ENCODE measurements at places on chromosomes 4 and X.

DNA sequence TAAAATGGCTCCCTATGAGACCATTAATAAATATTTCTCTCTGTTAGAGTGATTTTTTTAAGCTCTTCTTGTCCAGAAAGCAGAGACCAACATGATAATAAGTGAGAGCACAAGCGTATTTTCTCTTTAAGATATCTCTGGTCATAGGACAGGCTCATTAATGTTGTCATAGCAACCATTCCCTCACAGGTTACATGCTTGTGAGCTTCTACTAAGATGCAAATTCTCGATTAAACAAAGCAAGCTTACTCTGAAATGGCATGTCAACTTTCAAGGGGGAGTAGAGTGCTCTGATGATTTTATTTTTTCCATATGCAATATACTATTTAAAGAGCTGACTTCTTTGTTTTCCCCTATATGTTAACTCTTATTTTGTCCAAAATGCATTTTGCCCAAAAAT, 487.2 kb upstream of the LCORL start:
- DNase-seq: no peak

GRCh38 chrX:152905081-152905420, 7.2 kb downstream of the ZNF185 start:
- DNase-seq: no peak

- no peak for DNase-seq
Observed at GRCh38 chr4:180058691-180059215, 2184.4 kb upstream of the TENM3 start.

- DNase-seq: no peak
Observed at GRCh38 chr4:184384056-184384809, 90.1 kb downstream of the IRF2 start.

GRCh38 chr4:13615161-13615560, 12.4 kb downstream of the BOD1L1 start:
- no peak for DNase-seq

GRCh38 chrX:71256051-71256450, 2.1 kb upstream of the ZMYM3 start:
- DNase-seq: no peak

GRCh38 chr4:108466936-108467902, 153.2 kb upstream of the RPL34 start:
- no peak for DNase-seq

- no peak for DNase-seq
Observed at GRCh38 chrX:70421618-70422017, 1.5 kb upstream of the GDPD2 start.

- DNase-seq: no peak
Observed at GRCh38 chrX:68411729-68412128, 21.6 kb downstream of the OPHN1 start.

DNA sequence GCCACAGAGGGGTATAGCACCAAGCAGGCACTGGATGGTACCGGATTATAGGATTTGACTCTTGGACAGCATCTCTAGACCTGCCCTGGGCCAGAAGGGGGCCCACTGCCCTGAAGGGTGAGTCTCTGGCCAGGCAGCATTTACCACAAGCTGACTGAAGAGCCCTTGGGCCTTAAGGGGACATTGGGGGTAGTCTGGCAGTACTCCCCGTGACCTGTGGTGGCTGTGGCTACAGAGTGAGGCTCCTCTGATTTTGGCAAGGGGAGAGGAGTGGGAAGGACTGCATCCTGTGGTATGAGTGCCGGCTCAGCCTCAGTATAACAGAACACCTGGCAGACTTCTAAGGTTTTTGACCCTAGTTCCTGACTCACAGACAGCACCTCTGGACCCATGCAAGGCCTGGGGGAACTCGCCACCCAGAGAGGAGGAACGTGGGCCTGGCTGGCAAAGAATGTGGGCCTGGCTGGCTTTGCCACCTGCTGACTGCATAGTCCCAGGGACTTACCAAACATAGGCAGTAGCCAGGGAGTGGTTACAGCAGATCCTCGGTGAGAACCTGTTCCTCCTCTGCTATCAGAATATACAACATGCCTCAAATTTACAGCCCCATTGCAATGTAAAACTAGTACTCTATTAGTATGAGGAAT, 48.1 kb downstream of the ABCB7 start:
- no peak for DNase-seq

GRCh38 chrX:96417695-96418094, 266.9 kb upstream of the DIAPH2 start:
- no peak for DNase-seq

DNA sequence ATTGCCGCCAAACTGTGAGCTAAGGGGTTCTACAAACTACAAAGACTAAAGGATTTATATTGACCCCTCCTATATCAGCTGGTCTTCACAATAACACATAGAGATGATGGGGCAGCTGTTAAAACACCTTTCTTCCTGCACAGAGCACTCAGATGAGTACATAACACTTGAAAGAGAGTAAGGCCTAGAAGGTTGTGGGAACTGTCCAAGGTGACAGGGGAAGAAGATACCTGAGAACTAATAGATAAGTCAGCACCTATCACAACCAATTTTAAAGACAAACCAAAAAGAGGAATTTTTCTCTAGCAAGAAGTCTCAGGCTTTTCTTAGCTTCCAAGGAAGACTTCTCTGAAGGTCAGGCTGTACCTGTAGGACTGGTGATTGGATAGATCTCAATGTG, 19.1 kb upstream of the CXCL6 start:
- no peak for DNase-seq

- DNase-seq: no peak
Observed at GRCh38 chr4:118388606-118389005, 35.8 kb upstream of the PRSS12 start.

DNA sequence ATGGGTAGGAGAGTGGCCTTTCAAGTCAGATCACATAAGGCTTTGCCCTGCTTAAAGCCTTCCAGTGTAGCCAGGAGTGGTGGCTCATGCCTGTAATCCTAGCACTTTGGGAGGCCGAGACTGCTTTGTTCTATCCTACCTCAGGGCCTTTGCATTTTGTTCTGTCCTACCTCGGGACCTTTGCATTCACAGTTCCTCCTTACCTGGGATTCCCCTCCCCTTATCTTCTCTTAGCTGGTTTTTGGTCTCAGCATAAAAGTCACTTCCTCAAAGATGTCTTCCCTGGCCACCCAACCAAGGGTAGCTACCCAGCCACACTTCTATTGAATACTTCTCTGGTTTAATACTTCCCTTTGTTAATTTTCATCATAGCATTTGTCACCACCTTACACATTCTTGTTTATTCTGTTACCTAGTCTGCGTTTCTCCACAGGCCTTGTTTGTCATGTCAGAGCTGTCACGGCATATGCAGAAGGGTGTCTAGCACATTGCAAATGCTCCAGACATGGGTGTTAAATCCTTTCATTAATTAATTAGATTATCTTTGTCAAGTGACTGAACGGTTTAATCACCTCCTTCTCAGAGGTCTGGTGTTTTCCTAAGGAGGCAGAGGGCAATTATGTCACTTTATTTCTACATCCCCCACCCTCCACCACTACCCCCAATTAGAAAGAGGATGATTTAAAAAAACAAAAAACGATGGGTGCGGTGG, 11.3 kb upstream of the SETD7 start:
- no peak for DNase-seq

DNA sequence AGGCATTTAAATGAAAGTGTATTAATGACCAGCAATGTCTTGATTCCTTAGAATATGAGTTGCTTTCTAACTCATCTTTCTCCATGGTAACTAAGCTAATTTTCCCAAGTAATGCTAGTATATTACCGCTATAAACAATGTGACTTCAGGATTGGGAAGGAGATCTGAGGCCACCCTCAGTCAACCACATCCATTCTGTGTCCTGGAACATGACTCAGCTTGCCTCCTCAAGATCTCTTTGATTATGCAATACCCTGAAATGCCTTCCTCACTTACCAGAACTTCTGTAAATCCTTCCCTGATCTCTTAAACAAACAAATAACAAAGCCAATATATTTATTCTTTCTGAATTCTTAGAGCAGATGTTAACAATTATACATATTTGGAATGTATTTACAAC, 1495.5 kb downstream of the PCDH18 start:
- no peak for DNase-seq

DNA sequence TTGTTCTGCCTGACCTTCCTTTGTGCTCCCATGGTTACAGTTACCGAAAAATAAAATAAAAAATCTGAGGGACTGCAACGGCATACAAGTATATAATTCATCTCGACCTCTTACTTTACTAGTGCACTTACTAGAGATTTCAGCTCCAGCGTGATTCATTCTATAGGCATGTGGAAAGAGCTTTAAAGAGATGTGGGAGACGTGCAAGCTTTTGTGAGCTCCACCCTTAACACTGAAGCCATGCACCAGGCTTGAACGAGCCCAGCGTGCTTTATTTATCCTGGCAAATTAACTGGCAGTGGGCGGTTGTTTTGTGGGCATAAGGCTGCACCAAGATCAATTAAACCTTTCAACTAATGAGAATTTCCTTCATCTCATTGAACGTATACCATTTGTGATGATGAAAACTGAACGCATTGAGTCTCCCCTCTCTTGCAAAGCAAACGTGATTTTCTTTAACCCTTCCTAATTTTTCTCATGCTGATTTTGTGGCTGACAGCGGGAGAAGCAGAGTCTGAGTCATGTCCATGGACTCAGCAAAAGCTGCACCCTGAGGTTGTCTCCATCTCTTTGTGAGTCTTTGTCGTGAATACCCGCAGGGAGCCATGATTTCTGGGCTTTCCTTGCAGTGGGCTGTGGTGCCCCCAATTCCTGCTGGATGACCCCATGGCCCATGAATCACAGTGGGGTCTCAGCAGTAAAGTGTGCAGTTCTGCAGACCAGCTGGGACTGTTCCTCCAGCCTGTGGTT, 60.1 kb downstream of the MXRA5 start:
- no peak for DNase-seq

DNA sequence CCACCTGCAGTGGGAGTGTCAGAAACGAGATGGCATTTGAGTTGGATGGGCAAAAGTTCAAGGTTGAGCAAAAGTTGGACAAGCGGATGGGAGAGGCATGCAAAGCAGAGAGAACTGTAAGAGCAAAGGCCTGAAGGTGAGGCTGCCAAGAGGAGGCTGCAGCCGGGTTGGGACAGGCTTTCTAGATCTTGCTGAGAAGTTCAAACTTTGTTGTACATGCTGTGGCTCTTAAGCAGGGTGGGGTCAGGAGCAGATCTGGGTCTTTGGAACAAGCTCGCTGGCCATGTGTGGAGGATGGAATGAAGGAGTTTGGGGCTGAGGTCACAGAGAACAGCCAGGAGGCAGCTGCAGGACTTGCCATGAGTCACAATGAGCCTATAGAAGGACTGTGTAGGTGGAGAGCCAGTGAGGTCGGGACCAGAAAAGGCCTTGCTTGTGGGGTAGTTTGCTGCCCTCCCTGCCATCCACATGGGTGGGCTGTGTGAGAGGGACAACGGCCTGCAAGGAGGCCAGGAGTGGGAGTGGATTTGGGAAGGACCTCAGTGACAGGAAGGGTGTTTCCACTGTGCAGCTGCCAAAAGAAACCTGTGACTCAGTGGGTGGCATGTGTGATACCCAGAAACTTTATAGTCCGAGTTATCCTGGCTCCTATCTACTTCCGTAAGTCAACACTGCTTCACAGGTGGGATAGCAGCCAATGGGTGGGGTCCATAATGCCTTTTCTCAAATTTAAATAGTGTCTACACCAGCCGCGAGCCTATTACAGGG, 210.4 kb downstream of the MID1IP1 start:
- no peak for DNase-seq

DNA sequence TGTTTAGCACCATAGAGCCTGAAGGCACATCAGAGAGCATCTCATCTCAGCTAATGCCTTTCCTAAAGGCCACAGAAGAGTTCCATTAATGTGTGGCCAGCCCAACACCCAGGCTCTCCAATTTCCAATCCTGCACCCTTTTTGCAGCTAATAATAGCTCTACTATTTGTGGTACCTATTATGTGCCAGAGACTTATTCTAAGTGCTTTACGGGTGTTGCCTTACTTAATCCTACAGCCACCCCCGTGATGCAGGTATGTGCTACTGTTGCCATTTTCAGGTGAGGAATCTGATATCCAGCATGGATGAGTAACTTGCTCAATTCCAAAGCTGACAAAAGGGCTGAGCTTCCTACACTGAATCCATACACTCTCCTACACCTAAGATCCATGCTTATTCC, 217.6 kb upstream of the GALNT7 start:
- no peak for DNase-seq

DNA sequence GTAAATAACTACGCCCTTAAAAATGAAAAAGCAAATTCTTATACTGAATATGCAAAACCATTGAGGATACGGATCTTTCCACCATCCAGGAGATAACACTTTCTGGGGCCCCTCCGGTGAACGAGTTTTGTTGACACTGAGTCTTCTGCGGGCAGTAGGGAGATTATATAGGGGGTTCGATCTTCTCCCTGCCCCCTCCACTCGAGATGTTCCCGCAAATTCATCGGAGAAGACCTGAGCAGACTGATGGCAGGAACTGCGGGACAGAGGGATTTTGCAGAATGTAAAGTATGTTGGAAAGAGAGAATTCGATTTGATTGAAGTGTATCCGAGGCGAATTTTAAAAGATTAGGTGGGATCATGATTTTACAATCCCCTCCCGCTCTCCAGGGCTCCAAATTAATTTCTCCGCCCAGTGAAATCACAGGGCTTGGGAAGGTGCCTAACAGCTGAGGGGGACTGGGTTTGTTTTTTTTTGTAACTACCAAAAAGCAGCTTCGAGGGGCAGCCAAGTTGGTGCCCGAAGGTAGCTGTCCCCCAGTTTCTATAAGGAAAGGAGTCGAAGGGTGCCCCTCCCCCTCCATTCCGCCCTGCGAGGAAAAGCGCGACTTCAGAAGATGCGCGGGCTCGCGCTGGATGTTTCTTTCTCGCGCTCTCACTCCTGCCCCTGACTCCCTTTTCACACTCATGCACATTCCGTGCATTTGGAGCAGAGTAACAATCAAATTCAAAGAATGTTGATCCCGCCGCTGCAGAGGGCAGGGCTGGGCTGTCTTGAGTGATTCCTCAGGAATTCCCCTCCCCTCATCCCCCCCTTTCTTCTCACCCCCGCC, 1.2 kb downstream of the TMEM255A start:
- no peak for DNase-seq

- DNase-seq: no peak
Observed at GRCh38 chrX:15815779-15816437, 25.6 kb downstream of the ZRSR2 start.
